Heart right ventricle (tissue), 16 donors: ENCODE measurements at places on chromosomes 11 and 22. TPM values are rescaled to one million over a fixed set of nuclear protein-coding genes. Genes with fewer than 3 reads are reported as not detected.
A peak's percentile ranks its signal among the peaks of the same experiment; 100 is the strongest.

DNA sequence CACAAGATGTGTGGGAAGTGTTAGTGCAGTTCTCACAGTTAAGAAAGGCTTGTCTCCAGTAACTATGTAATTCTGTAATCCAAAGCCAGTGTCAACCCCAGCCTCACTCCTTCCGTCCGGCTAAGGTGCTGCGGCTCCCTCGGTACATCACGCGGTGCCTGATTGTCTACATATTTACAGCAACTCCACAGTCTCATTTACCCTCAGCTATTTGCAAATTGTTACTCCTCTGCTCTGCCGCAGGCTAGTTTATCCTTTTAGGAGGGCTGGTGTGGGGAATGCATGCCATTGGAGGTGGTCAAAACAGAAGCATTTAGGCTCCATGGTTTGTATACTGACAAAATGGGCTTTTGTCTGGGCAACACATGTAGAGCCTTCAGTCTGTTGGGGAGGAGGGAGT lies 358.3 kb downstream of the METTL15 start:
- DNase-seq = no peak

DNA sequence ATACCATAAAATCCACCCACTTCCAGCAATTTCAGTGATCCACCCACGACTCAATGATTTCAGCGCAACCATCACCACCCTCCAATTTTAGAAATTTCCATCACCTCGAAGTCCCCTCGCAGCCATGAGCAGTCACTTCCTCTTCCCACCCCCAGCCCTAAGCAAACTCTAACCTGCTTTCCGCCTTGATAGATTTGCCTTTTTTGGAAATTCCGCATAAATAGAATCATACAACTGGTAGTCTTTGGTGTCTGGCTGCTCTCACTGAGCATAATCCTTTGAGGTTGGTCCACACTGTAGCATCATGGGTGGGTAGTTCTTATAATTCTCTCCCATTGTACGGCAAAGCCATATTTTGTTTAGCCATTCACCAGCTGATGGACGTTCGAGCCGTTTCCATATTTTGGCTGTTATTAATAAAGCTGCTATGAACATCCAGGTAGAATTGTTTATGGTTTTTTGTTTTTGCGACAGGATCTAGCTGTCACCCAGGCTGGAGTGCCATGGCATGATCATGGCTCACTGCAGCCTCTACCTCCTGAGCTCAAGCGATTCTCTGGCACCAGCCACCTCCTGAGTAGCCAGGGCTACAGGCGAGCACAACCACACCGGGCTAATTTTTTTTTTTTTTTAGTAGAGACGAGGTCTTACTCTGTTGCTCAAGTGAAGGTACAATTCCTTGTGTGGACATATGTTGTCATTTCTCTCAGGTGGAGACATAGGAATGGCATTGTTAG lies 16.0 kb downstream of the PIM3 start:
- DNase-seq = no peak

GRCh38 chr11:11588243-11588642 lies 33.6 kb downstream of the GALNT18 start:
- no peak for DNase-seq

DNA sequence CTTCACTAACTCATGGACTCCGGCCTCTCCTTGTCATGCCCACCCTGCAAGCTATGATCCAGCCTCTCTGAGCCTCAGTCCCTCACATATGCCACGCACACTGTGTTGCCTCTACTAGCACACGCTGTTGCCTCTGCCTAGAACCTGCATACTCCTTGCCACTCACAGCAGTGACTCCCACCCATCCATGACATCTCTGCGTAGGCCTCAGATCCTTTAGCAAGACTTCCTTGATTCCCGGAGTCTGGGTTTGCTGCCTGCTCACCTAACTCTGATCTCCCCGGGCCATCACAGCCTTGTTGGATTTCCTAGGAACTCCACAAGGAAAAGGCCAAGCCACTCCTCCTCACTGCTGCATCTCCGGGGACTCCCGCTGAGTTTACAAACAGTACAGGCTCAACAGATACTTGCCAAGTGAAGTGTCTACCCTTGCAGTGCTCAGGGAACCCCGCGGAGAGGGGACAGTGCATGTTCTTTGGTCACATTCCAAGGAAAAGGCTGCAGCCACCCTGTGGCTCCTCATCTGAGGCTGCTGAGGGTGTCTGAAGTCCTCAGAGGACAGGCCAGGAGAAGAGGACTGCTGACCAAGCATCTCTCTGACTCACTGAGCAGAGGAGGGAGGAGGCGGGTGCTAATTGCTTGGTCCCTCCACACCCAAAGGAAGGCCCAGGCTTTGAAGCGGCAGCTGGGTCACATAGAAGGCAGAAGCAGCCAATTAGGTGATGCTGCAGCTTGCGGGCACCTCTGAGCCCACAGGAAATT lies 42.4 kb upstream of the NAV2 start:
- DNase-seq = no peak

DNA sequence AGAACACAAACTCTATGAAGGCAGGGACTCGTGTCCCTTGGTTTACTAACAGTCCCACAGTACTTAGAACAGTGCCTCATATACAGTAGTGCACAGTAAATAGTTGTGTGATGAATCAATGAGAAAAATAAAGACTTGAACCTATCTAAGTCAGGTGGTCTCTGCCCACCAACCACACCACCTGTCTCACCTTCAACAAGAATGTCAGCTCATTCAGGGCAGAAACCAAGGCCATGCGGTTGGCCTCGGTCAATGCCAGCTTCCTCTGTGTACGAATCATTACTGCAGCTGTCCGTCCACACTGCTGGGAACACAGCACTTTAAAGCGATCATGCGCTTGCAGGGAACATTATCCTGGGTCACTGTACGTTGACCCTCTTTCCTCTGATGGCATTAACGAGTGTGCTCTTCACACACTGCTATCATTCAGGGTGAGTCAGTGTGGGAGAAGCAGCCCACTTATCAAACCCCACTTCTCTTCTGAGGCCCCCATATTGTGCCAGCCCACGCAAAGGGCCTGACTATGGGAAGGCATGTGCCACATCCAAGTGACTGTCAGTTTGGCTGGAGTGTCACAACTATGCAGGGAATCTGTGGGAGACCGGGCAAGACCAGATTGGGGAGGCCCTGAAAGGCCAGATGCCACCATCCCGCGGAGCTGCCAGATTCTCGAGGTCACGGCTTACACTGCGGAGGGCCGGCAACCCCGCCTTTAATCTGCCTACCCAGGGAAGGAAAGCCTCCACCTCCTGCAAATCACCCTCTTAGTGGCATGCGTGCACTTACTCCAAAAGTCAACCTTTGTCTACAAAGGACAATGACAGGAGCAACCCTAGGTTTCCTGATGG lies 36.1 kb downstream of the LARGE1 start:
- peak; percentile 35 for DNase-seq

Gene TFIP11
- polyA plus RNA-seq = 25.0 TPM

DNA sequence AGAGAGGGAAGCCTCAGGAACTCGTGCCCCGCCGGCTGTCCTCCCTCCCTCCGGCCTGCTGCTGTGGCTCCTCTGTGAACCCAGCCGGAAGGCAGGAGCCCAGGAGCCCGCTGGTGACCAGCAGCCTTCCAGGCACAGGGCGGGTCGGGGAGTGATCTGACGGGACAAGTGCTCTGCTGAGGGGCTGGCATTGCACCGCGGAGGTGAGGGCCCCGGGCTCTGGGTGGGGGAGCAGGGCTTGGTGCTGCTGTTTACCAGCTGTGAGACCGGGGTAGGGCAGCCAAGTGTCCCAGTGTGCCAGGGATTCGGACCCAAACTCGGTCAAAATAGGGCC lies 53.3 kb downstream of the FLRT1 start:
- no peak for DNase-seq

DNA sequence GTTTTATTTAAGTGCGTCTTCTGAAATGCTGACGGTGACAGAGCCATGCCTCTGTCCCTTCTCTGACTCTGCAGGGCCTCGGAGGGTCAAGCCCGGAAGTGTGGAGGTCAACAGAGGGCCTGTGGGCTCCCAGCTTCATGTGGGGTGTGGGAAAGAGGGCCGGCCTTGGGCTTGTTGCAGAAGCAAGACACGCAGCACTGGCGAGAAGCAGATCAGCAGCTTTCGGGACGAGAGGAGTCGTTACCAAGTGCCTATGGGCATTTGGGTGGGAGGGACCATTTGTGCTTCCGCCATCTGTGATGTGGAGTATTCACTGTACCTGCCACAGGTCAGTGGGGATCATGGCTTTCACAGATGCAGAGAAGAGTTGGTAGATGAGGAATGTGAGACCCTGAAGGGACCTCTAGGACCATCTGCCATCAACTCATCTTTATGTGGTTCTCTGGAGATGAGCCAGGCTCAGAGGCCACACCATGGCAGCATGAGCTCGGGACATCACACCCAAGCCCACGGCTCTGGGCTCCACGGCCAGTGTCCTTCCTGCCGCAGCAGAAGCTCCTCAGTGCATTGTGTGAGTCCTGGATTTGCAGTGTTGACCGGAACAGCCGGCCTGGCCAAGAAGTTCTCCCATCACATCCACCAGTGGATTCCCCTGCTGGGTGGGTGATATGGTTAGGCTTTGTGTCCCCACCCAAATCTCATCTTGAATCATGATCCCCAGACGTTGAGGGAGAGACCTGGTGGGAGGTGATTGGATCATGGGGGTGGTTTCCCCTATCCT lies 590.7 kb downstream of the TBC1D22A start:
- no peak for DNase-seq

- no peak for DNase-seq
Observed at GRCh38 chr11:69531717-69532088, 50.2 kb downstream of the LINC01488 start.
